Daoy (cell line): ENCODE measurements at places on chromosomes 6 and 20. TPM values are rescaled to one million over a fixed set of nuclear protein-coding genes. Genes with fewer than 3 reads are reported as not detected.

- no peak for DNase-seq
Measured at GRCh38 chr6:131182991-131183425, 47.7 kb downstream of the AKAP7 start.

Gene APOBEC2
- not detected in 2 replicates for total RNA-seq

DNA sequence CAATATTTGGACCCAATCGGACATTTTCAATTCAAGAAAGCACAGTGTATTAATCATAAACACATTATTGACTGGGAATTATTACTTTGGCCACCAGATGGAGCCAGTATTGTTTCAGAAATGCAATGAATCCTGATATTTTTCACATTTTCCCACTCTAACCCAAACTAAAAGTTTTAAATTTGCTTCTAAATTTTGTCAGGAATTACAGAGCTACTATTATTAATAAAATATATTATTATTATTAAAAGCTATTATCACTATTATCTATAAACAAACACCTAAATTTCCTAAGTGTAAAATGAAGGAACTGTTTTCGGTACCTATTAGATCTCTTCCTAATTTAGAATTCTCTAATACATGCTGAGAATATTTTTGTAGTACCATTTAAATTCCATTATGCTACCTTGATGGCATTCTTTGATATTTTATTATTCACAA lies 245.3 kb downstream of the OGFRL1 start:
- peak; percentile 21 for DNase-seq

DNA sequence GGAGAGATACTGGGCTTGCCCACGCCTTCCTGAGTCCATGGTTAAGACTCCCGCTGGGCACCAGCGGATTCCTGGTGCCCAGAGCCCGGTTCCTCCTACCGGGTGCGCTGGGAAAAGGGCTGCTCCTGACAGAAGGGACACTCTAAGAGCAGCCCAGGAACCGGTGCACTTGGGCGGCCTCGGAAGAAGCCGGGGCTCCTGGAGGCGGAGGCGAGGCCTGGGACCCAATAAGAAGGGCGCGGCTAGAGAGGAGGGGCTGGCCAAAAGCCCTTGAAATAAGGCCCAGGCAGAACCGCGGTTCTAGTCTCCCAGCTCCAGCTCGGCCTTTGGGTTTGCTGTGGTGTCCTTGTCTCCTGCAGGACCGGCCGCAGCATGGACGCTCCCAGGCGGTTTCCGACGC lies at the start of gene KHDC3L:
Gene KHDC3L, plus strand, starts transcription at position 301 of the 400 bp plus-strand sequence. Its CDS starts 72 bp downstream, at position 373.
- no peak for DNase-seq

- no peak for DNase-seq
Measured at GRCh38 chr20:33158637-33159385, 9.1 kb upstream of the BPIFA2 start.

Gene GLP1R
- total RNA-seq = not detected in 2 replicates

DNA sequence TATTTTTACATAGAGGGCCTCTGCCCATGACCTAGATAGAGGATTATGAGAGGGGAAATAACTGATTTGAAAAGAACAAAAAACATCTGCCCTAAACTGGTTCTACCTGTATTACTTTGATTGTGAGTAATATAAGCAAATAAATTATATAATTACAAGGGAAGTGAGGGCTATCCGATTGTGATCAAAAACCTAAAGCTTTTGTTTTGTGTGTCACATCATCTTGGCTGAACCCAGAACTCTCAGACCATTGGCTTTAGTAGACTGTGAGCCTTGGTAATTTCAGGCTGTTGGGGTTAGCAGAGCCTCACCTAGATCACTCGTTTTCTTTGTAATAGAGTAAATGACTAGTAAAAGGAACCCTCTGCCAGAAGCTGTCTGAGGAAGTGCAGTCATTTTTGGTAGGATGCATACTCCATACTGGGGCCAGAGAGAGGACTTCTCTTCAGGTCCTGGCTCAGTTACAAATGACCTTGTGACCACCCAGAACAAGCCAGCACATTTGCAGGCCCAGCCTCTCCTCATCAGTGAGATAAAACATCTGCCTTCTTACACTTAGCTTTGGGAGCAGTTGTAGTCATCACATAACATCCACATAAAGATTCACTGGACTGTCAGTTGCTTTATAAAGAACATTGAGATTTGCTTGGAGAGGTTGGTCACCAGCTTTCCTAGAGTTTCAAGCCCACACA lies 13.5 kb downstream of the STK35 start:
- DNase-seq = no peak

DNA sequence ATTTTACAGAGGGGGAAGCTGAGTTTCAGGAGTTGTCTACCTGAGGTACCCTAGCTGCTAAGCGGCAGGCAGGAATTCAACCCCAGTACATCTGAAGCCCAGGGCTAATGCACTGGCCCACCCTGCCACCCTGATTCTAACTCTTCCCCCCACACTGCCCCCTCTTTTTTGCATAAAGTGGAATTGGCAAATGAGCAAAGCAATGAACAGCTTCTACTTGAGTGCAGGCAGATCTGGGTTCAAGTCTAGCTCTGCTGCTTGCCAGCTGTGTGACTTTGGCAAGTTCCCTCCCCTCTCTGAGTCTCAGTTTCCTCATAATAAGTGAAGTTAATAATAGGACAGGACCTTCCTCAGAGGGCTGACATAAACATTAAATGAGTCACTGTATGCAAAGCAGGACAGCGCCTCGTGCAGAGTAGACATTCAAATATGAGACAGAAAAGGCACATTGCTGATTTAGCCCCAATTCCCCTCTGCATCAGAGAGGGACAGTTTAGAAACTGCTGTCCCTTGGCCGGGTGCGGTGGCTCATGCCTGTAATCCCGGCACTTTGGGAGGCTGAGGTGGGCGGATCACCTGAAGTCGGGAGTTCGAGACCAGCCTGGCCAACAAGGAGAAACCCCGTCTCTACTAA lies 4.7 kb downstream of the ADA start:
- DNase-seq = peak; percentile 30

- DNase-seq = no peak
Measured at GRCh38 chr6:112786801-112787200, 439.7 kb downstream of the RFPL4B start.

Gene FANCE
- 25.8 and 37.4 TPM in 2 replicates for total RNA-seq

DNA sequence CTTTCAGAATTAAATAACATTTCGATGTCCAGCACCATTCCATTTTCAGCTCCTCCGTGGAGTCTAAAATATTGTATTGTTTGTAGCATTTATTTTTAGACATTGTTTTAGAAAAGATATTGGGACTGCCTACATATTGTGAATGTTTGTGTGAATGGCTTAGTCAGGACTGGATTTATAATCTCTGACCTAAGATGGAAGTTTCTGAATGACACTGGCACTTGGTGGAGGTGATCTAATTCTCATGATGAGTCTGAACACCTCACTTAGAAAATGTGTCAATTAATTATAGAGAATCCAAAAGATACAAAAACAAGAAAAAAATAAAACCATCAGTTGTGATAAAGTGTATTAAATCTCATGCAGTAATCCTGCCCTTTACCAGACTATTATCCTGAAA lies 60.8 kb upstream of the HBS1L start:
- DNase-seq = no peak

Gene POU5F1
- 5.6 and 12.2 TPM in 2 replicates for total RNA-seq

- DNase-seq = no peak
Measured at GRCh38 chr6:49839957-49840356, 26.4 kb downstream of the CRISP1 start.

Gene C6orf58
- total RNA-seq = 0.39 and 0.69 TPM in 2 replicates

Gene CSE1L
- total RNA-seq = 187 and 209 TPM in 2 replicates

- no peak for DNase-seq
Measured at GRCh38 chr20:39646874-39647413, 684.8 kb downstream of the DHX35 start.

Gene PBOV1
- total RNA-seq = not detected in 2 replicates

- no peak for DNase-seq
Measured at GRCh38 chr6:83600459-83600858, 88.1 kb downstream of the PRSS35 start.

DNA sequence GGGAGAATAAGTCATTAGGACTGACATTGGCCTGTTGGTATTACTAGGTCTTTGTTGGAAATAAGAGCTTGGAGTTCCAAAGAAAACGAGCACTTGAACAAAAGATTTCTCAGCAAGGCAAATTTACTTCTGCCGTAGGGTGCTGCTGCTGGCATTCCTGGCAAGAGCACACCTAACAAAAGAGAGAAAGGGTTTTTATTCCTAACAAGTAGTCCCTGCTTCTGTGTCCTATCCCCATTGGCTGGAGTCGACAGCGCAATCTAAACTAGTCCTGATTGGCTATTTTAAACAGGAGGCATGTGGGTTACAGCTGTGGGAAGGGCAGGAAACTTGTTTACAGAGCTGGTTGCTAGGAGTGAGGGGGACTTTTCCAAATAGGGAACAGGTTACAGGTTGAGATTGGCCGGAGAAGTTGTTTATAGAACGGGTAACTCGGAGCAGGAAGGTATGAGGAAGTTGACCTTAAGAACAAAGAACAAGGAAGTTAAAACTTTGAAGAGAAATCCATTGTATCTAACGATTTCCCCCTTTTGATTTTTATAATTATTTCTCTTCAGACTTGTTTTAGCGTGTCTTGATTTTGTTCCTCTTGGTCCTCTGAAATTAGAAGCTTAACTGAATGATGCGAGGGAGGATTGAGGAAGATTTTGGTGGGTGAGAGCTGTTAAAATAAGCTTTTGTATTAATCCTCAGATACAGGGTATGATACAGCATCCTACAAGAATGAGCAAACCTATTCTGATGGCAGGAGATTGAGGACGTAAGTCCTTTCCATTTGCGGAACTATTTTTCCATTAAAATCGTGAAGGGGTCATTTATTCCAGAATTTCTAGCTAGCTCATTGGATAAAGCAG lies 3.4 kb upstream of the ZNFX1 start:
- no peak for DNase-seq
